Tracheal epithelial cell (primary cell): ENCODE measurements at places on chromosomes 12 and 14. TPM values are rescaled to one million over a fixed set of nuclear protein-coding genes. Genes with fewer than 3 reads are reported as not detected.

The MFAP5 gene
- total RNA-seq, result 0.72 and 11.5 TPM in 2 replicates

The MYF6 gene
- not detected in 2 replicates for total RNA-seq

The DENND5B gene
- total RNA-seq, result 3.6 and 4.5 TPM in 2 replicates

The SOX5 gene
- under 0.01 TPM in 1 of 2 replicates, not detected in the other for total RNA-seq

The CLEC4E gene
- 17.4 TPM in 1 of 2 replicates, not detected in the other for total RNA-seq

The FAM90A1 gene
- total RNA-seq, result under 0.01 and 0.21 TPM in 2 replicates

The ESRRB gene
- total RNA-seq, result not detected in 2 replicates

The TMTC2 gene
- 7.7 and 8.5 TPM in 2 replicates for total RNA-seq

The ACOT6 gene
- total RNA-seq, result 0.24 and 0.43 TPM in 2 replicates

The INHBE gene
- total RNA-seq, result 0.96 and 1.3 TPM in 2 replicates

The WNT1 gene
- total RNA-seq, result not detected in 2 replicates

The MRPL51 gene
- total RNA-seq, result 52.2 and 64.6 TPM in 2 replicates

The CACNA2D4 gene
- total RNA-seq, result not detected in 2 replicates

The KRT75 gene
- total RNA-seq, result 1.1 and 87.0 TPM in 2 replicates

The RPL10L gene
- not detected in 2 replicates for total RNA-seq
